ENCODE measurements at places on chromosomes 2 and 18.

GRCh38 chr2:38592951-38593350 lies 9.8 kb downstream of the HNRNPLL start:
- peak; percentile 10 for DNase-seq

DNA sequence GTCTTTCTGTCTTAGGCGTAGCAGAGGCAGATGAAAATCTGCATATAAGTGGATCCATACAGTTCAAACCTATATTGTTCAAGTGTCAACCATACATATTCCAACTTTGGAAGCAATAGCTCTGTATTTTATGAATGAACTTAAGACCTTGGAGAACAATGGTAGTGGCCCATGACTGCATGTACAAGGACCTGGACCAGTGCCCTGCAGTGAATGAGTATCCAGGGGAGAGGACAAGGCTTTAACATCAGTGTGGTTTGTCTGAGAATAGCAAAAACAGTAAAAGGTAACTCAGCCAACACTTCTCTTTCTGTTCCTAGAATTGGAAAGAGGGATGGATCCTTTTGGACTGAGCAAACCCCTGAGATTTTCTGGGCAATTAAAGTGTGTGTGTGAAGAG lies 230.8 kb upstream of the LINC00305 start:
- DNase-seq = no peak

DNA sequence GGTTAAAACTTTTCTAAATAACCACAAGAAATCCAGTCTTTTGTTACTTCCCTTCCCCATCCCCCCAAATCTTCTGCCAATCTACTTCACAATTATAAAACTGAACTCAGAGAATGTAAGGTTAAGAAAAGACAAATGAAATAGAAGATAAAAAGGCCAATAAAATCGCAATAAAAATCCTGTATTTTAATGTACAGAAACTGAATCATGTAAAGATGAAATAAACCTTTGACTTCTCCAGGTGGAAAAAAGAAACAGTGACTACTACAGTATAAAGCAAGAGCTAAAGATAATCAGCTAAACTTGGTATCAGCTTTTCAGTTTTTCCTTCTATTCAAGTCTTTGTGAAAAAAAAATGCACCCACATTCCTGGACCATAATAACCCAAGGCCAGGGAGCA lies 1.7 kb downstream of the SYT4 start:
- DNase-seq = no peak

- no peak for DNase-seq
Observed at GRCh38 chr18:67771271-67771670, 254.8 kb upstream of the DSEL start.

DNA sequence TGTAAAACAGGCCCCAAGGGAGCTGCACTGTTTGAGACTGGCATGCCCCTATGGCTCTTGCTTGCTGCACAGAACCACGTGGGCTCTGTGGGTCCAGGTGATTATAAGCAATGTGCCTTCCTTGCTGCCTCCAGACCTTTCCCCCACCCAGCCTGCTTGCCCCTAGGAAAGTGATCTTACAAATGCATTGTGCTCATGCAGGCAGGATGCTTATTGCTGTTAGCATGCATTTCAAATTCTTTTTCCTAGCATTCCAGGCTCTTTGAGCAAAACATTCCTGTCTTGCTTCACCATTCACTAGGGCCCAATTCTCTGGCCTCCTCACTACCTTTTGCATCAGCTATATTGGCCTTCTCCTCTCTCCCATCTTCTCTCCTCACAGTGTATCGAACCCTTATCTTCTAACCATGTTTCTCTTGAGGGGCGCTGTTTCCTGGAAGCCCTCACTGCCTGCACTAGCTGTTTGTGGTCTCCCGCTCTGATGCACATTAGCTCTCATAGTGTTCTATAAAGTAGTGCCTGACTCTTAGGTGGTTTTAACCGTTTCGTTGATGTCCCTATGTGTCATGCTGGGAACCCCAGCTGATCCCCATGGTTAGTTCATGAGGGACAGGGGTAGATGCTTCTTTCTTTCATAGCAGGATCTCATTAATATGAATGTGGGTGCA lies 152.9 kb upstream of the EPAS1 start:
- no peak for DNase-seq

DNA sequence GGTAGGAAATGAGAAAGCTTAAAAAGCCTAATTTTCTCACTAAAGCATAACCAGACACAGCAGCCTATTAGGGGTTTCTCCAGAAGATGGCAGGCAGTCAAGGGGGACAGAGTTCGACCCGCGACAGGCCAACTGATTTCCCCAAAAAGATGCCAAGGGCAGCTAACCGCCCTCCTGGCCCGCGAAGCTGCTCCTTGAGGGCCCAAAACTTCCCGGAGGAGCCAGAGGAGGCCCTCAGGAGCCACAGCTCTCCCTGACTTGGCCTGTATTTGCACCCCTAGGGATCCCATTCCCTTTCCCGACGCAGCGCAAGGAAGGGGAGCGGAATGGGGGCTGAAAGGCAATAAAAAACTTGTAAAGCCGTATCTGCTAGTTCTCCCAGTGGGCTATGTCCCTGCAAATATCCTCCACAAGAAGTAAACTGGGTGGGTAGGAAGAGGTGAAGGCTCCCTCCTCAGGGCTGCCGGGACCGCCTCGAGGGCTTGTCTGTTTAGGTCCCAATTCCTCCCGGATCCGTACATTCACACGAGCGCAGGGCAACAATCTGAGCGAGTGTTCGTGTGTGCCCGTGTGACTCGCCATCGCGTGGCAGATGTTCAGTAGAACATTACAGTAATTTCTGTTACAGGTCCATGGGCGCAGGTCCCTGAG lies 756 bp upstream of the NAGK start:
- no peak for DNase-seq

GRCh38 chr18:8911408-8912340 lies 190.8 kb upstream of the NDUFV2 start:
- DNase-seq = no peak

GRCh38 chr18:3721771-3722648 lies 272.0 kb downstream of the TGIF1 start:
- no peak for DNase-seq

GRCh38 chr2:136527560-136527959 lies 237.8 kb upstream of the THSD7B start:
- no peak for DNase-seq

GRCh38 chr2:102063941-102064678 lies 72.3 kb downstream of the IL1R2 start:
- DNase-seq = peak; percentile 94

GRCh38 chr2:212921061-212921460 lies 230.4 kb downstream of the IKZF2 start:
- DNase-seq = no peak

- DNase-seq = no peak
Observed at GRCh38 chr2:169732583-169733358, 861 bp upstream of the KLHL23 start.

GRCh38 chr2:177585234-177585863 lies 192.8 kb downstream of the AGPS start:
- no peak for DNase-seq

GRCh38 chr18:5582849-5583681 lies 39.3 kb upstream of the EPB41L3 start:
- no peak for DNase-seq

GRCh38 chr2:33528441-33528950 lies 52.0 kb downstream of the RASGRP3 start:
- no peak for DNase-seq

DNA sequence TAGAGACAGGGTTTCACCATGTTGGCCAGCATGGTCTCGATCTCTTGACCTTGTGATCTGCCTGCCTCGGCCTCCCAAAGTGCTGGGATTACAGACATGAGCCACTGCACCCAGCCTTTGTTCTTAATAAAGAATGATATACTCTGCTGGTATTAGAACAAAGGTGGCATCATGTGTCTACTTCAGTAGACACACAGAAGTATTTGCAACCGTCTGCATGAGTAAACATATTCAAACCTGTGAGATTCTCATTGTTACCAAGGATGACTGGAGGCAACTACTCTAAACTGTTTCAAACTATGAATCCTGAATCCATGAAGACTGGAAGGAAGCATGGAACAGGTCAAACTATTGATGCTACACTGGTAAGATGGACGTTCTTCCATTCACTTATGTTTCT lies 32.1 kb downstream of the MBD2 start:
- no peak for DNase-seq

- DNase-seq = no peak
Observed at GRCh38 chr2:238846378-238846627, 1.6 kb upstream of the TWIST2 start.

DNA sequence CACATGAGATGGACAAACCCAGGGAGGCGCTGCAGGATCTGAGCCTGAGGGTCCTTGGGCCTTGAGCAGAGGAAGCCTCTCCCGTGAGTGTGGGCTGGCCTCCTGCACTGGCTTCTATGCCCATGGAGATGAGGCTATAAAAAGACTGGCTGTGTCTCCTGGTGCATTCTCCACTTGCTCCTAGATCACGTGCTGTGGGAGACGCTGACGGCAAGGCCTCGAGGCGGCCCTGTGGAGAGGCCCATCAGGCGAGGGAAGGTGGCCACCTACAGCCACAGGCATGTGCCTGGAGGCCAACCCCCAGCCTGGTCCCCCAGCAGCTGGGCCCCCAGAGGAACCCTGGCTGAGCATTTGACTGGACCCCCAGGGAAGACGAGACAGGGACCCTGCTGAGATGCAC lies 198.9 kb downstream of the TWIST2 start:
- no peak for DNase-seq

DNA sequence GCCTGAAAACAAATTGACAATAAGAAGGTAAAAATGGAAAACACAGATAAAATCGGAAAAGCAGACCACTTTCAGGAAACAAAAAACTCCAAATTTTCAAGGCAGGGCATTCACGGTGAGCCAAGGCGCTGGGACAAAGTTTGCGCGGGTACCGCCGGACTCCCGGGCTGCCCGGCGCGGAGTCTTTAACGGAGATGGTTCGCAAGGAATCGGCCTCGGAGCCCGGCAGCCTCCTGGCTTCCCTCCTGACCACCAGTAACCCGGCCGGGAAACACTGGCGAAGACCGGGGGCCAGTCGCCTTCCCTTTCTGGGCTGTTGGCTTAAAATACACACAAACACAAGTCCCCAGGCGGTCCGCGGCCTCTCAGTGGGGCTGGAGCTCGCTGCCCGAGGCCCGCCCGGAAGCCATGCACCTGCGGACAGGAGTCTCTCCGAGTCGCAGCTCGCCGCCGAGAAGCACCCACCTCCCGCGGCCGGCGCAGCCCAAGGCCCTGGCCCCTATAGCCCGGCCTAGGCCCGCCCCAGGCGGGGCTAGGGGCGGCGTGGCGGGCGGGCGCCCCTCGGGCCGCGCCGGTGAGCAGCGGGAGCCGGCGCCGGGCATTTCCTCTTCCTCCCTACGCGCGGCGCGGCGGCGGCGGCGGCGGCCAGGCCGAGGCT lies 622 bp upstream of the KCMF1 start:
- DNase-seq = no peak

- DNase-seq = no peak
Observed at GRCh38 chr2:223633656-223634055, 31.5 kb upstream of the SCG2 start.

DNA sequence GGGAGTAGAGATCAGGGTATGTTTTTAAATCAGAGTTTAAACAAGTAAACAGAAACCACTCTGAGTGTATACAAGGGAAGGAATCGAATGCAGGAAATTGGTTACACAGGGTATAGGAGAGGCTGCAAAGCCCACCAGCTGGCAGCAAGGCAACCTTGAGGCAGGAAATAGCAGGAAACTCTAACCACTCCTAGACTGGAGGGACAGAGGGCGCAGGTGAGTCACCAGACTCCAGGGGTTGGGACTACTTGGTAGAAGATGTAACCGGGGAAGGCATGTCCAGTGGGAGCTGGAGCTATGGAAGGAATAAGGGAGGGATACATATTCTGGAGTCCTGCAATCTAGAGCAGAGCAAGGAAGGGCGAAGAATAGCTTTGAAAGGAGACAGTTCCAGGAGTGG lies 152.3 kb downstream of the MEIS1 start:
- peak; percentile 54 for DNase-seq

DNA sequence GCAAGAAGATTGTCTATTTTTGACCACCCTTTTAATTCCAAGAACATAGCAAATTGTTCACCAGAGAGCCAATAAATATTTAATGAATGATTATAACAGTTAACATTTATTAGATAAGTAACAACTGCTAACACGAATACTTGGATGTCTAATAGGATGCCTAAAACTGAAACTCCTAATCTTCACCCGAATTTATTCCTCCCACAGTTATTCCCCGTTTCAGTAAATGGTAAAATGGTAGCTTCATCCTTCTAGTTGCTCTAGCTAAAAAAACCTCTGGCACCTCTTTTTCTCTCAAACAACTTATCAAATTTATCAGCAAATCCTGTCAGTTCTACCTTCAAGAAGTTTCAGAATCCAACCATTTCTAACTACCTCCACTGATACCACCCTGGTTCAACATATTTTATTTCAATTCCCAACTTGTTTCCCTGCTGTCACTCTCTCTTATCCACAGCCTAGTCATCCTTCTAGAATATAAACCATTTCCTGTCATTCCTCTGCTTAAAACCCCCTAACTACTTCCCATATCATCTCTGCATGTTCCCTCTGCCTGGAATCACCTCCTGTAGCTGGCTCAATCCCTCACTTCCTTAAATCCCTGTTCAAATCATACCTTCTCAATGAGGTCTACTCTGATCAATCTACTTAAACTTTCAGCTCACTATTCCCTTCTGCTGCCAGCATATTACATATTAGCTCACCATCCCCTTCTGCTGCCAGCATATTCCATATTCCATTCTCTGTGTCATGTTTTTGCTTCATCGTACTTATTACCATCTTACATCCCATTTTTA lies 93.8 kb downstream of the ROCK2 start:
- DNase-seq = no peak

GRCh38 chr2:42368817-42369531 lies 8.0 kb upstream of the COX7A2L start:
- no peak for DNase-seq

- no peak for DNase-seq
Observed at GRCh38 chr2:122570641-122571040, 815.2 kb downstream of the TSN start.

DNA sequence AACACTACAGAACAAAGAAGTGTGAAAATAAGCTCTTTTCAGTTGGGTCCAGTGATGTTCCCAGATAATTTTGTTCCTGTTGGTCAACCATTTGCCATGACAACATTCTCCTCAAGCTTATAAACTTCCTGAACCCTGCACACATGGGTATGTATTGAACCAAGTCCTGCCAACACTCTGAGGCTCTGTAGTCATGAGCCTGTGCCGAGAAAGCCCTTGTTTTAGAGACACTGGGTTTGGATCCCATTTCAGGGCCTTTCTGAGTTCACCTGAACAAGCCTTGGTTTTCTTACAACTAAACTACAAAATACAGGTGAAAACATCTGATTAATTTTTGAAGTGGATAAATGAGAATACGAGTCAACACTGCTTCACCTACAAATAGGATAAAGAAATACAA lies 38.5 kb downstream of the AKAIN1 start:
- DNase-seq = no peak
